ENCODE measurements at places on chromosomes 6 and 20.

DNA sequence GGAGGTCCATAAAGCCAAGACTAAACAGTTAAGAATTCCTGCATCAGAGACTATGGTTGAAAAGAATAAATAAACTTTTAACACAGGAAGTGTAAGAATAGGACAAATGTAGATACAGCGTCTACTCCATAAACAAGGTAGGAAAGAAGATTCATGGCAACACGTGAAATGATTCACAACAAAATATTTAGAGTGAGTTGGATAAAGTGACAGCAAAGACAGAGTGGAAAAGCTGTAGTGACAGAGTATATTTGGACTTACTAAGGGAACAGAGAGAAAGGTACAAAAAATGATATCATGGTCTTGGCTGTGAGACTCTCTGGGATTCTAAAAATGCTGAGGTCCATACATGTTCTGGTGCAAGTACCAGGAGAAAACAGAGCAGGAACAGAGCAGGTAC, 21.9 kb upstream of the KIAA0408 start:
- no peak for DNase-seq

DNA sequence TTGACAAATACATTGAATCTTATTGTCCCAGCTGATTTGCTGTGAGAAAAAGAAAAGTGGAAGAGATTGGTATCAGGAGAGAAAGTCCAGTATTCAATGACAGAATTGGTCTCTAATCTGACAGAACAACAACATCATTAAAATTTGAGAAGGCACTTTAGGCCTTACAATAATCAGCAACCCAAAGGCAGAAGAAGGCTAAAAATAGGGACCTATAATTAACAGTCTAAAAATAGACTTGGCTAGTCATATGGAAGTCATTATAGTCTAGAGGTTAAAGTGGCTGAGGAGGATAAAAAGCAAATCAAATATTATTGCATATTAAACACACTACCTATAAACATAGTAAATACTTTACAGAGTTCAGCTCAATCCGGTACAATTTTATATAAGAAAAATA, 393.6 kb upstream of the JAG1 start:
- DNase-seq: no peak

- no peak for DNase-seq
These were observed 84.5 kb downstream of the ANKEF1 start for GRCh38 chr20:10119336-10119735.

DNA sequence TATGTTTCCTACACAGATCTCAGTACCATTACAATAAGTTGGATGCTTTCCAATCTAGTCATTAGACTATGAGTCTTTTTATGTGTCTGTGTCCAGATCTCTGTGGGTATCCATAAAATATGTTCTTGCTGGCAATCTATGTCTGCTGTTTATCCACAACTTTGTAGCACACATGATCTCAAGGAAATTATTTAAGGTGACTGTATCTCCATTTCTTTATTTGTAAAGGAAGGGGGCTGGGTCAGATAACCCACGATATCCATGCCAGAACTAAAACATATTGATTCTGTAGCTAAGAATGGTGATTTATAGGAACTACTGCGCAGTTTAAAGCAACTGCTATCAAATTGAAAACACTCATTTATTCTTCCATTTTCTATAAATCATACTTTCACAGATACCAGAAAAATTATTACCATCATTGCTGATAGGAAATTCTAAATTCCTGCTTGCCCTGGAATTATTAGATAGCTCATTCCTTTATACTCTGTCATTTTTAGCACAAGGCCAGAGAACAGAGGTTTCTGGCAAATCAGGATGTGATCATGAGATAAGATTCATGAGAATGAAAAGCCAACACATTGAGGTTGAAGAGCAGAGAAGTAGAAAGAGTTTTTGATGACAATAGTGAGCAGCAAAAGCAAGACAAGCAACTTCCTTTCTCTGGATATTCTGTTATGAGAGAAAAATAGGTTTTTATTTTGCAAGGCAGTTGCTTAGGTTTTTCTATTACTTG, 851.4 kb upstream of the CITED2 start:
- DNase-seq: no peak

DNA sequence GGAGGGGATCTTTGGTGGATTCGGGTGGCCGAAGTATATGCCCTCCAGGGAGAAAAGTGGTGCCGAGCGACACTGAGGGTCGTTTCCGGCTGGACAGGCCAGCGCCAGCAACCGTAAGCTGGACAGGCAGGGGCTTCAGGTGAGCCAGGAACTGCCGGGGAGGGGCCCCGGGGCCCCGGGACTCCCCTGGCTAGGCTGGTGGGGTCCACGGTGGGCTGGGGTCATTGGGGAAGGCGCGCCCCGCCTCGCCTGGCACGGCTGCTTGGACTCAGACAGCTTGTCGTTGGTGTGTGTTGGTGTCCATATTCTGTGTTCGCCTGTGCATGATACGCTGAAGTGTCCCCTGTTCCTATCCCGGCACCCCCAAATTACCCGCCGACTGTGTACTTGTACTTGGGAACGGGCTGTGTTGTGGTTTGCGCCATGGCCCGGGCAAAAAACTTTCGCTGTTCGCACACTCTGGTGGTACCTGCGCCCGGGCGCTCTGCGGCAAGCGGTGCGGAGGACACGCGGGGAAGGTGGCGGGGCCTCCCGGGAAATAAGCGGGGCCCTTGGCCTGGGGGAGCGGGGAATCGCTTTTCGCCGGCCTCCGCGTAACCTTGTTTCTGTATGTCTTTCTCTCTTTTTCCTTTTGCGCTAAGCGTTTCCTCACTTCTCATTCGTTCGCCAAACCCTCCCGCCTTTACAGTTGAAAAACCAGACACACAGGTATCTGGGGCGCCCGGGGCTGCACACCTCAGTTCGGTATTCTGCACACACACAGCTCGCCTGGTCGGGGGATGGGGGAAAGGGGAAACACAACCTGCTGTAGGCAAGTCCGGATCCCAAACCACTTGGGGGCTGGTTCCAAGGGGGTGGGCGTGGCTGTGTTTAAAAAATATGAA, 3.2 kb downstream of the GNAS start:
- no peak for DNase-seq

DNA sequence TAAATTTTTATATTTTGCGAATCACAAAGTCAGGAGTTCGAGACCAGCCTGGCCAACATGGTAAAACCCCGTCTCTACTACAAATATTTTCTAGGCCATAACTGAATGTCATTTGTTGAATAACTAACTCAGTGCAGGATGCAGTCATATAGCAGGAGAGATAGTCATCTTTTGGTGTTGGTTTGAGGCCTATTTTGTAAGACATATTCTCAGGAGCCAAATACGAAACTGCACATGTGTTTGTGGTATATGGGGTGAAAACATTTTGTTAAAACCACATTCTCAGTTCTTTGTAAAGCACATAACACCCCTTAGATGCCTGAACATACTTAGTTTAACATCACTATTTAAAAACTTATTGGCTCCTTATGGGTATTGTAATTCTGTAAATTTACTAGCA, 4.7 kb upstream of the ENPP5 start:
- DNase-seq: peak; percentile 1

DNA sequence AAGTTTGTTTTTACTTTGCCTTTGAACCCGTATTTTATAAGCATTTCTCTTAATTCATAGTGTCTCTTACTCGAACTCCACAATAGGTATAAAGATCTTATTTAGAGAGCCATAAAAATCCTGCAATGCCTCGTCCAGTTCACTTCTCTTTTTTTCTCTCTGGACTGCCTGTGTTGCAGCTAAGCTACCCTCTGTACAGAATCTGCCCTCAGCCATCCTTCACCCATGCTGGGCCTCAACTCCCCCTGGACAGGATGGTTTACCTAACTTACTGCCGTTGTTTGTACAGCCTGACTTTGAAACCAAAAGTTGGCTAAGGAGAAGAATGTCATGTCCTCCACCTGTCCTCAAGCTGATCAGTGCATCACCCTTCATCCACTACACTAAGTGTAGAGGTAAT, 10.4 kb downstream of the QRSL1 start:
- no peak for DNase-seq

DNA sequence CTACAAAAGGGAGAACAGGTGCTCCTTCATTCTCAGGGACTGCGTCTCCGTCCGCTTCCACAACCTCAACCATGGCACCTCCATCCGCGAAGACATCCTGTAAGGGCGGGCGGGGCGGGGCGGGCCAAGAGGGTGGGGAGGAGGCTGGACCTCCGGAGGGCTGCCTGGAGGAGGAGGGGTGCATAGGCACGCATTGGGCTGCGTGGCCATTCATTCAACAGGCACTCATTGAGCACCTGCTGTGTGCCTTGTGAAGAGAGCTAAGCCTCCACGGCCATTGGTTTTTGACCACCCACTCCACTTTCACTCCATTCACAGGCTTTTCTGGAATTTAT, 435 bp downstream of the ZSWIM3 start:
- no peak for DNase-seq

DNA sequence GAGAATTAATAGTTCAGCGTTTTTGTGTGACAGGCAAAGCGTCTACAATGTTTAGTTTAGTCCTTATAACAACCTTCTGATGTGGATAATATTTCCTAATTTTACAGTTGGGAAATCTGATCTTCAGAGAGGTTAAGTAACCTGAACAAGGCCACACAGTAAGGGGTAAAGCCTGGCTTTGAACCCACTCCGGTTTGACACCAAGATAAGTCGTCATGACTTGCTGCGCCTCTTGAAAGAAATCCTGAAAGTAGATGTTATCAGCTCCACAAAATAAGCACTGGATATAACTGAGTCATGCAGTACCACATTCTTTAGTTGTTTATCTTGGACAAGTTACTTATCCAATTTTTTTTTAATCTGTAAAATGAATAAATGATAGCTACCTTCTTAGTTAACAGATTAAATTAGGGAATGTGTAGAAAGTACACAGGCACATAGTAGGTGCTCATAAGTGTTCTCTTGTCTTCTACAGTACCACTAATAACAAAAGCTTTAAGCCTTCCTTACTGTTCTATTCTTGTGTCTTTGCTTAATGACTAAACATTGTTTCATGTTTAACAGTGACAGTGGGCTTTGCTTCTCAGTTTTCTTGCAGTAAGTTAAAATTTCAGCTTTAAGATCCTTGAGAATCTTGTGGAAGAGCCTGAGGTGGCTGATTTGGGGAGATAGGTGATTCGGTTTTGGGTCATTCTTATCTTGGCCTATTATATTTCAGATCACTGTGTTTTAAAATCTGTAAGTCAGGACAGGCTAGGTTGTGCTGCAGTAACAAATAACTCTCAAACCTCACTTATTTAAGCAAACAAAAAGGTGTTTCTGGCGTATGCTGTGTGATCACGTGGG, 2.1 kb downstream of the HIVEP1 start:
- no peak for DNase-seq

- no peak for DNase-seq
These were observed 1272.1 kb upstream of the ADGRB3 start for GRCh38 chr6:67362976-67363375.

GRCh38 chr20:13443690-13444089, 195.0 kb downstream of the TASP1 start:
- no peak for DNase-seq

- DNase-seq: no peak
These were observed 57.0 kb upstream of the XRN2 start for GRCh38 chr20:21246161-21246560.

- no peak for DNase-seq
These were observed 328.2 kb upstream of the JAG1 start for GRCh38 chr20:11001764-11002540.

DNA sequence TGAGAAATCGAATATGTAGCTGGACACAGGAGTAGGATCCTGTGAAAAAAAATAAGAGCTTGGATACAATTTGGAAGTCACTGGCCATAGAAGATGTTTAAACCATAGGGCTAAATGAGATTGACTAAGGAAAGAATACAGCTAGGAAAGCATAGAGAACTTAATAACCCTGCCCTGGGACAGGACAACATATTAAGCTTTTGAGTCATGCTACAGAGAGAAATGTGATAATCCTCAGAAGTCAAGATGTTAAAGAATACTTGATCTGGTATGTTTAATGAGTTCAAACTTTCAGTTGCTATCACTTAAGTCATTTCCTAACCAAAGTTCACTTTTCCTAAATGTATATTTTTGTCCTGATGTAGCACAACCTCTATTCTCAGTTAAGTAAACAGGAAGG, 154.6 kb upstream of the TSHZ2 start:
- DNase-seq: no peak

GRCh38 chr6:26273673-26274588, 91.1 kb upstream of the BTN3A2 start:
- no peak for DNase-seq

DNA sequence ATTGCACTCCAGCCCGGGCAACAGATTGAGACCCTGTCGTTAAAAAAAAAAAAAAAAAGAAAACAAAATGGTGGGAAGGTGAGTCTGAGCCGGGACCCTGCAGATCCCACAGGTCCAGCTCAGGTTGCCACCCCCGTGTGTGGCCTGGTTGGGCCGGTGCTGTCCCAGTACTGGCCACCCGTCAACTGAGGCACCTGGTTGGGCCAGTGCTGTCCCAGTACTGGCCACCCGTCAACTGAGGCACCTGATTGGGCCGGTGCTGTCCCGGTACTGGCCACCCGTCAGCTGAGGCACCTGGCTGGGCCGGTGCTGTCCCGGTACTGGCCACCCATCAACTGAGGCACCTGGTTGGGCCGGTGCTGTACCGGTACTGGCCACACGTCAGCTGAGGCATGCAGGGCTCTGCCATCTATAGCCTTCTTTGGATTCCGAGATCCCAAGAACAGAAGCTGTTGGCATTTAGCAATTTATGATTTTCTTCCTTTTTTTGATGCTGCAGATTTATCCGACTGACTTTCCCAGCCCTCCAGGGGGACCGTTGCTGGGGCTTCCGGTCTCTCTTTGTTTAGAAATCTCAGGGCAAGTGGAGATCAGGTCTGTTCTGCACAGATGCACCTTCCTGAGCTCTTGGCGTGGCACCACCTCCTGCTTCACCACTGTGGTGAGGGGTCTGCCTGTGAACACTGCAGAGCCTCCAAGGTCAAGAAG, 113.8 kb downstream of the SYCP2 start:
- DNase-seq: no peak

- DNase-seq: no peak
These were observed 111.3 kb downstream of the LY86 start for GRCh38 chr6:6699741-6700367.

GRCh38 chr6:167027772-167028171, 28.6 kb downstream of the CEP43 start:
- DNase-seq: no peak

- no peak for DNase-seq
These were observed 79.9 kb upstream of the LY86 start for GRCh38 chr6:6508643-6509042.

DNA sequence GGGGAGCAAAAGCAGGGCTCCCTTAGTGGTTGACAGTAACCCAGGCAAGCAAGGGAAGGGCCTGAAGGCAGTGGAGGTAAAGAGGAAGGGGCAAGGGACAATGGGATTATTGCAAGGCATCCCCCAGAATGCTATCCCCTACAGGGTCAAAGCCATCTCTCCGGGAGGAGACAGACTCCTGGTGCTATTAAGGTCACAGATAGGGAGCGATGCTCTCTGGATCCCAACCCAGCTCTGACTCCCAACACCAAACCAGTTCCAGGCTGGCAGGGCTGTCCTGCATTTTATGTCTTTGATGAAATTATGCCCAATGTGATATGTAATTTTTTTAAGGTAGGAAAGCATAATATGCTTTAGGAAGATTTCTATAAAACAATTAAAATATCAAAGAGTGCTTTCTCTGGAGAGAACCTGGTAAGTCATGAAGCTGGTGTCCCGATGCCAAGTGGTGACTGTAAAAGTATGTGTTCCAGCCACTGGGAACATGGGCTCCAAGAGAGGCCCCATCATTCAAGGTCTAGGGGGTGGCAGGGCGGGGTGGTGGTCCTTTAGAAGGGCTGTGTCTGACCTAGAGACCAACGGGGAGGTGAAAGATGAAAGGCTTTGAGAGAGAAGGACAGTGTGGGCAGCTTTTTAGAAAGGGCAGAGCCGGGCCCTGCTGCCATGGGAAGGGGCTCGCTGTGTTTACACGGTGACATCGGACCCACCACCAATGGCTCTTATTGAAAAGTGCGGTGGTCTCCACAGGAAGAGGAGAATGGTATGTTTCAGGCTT, 276.5 kb downstream of the CDC5L start:
- DNase-seq: no peak
